ENCODE measurements at places on chromosomes 1 and 21. TPM values are rescaled to one million over a fixed set of nuclear protein-coding genes. Genes with fewer than 3 reads are reported as not detected.

The LCE1C gene
- total RNA-seq: not detected

The FAM110D gene
- not detected for total RNA-seq

The CELA3B gene
- total RNA-seq: not detected

The GJA5 gene
- total RNA-seq: 2.7 TPM

The SVBP gene
- total RNA-seq: 47.5 TPM

The IGFN1 gene
- total RNA-seq: 0.86 TPM

- no peak for DNase-seq
These were observed 54.2 kb downstream of the IGSF5 start for GRCh38 chr21:39799178-39799577.

DNA sequence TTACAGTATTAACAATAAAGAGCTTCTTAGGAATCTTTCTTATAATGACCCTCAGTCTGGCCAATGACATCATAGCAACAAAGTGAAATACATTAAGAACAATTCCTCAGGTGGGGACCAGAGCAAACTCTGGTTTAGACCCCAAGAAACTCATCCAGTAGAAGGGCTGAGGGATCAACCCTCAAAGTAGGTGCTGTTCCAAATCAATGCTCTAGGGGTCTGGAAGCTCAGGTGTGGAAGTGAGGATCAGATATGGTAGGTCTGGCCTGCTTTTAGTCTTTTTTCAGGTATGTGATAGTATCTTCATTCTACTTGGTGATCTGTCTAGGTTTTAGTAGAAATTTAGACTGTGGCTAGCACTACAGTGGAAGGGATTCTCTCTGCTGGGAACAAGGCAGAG, 291.7 kb downstream of the PDE4B start:
- no peak for DNase-seq

DNA sequence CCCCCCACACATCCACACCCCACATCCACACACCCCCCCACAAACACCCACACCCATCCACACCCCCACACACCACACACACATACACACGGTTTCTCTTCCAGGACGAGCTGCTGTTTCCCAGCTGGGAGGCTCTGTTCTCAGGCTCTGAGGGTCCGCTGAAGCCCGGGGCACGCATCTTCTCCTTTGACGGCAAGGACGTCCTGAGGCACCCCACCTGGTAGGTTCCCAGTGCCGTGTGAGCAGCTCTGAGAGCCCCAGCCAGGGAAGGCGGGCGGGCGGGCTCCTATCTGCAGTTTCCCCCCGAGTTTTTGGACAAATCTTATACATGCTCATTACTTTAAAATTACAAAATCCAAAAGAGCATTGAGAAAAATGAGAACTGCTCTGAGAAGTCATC, 31.2 kb downstream of the SLC19A1 start:
- no peak for DNase-seq

- no peak for DNase-seq
These were observed 14.9 kb downstream of the TTC34 start for GRCh38 chr1:2786329-2787162.

DNA sequence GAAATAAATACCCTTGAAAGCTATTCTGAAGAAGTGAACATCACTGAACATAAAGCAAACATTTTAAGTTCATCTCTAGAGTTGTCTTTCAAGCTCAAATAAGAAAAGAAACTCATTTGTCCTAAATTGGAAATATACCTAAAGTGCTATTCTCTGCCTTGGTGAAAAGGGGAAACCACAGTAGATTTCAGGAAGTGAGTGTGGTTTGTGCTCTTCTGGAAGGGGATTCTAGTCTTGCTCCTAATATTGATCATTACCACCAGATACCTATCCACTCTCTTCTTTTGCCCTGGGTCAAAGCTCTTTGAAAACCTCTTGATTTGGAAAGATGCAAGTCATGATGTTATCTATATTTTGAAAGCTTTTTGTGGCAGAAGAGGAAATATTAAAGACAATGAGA, 798.1 kb downstream of the ADGRL2 start:
- DNase-seq: no peak

GRCh38 chr1:14848625-14849024, 250.1 kb downstream of the KAZN start:
- no peak for DNase-seq

GRCh38 chr1:154483941-154484803, 17.8 kb upstream of the TDRD10 start:
- peak; percentile 89 for DNase-seq

Measured in epithelial cell of proximal tubule (primary cell).